ENCODE measurements at places on chromosomes 12 and 14.

- DNase-seq: no peak
Measured at GRCh38 chr12:22938323-22938722, 313.4 kb downstream of the ETNK1 start.

DNA sequence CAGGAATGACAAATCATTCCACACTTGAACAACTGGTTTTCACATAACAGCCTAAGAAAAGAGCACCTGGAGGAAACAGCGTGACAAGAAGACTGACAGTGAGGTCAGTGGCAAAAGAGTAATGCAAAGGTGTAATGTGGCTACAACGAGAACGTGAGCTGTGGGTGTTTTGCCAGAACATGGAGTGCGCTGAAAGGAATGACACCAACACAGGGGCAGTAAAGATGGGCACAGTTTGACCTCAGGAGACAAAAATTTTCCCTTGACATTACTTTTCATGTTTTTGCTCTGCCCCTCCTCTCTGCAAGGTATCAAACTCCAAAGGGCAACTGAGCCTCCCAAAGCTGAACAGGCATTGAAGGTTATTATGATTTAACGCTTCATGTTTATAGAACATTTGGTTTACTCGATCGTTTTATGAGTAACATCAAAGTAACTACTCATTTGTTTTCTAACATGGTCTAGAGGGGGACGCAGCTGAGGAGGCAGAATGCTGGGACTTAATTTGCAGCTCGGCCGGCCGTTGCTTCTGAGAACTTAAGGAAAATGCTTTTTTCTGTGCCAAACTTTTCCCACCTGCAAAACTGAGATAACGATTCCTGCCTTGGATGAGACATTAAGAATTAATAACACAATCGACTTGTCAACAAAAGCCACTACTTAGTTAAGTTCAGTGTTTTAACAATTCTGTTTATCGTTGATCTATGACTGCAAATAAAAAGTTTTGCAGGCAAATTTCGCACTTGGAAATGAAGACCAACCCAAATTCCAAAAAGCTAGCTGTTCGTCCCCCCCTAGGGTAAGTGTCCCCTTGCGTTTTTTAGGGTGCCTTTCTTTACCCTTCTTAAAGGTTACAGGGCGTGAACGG is 954 bp downstream of the HAUS4 start:
- no peak for DNase-seq

GRCh38 chr12:15801770-15802744 is 12.9 kb upstream of the EPS8 start:
- DNase-seq: no peak

DNA sequence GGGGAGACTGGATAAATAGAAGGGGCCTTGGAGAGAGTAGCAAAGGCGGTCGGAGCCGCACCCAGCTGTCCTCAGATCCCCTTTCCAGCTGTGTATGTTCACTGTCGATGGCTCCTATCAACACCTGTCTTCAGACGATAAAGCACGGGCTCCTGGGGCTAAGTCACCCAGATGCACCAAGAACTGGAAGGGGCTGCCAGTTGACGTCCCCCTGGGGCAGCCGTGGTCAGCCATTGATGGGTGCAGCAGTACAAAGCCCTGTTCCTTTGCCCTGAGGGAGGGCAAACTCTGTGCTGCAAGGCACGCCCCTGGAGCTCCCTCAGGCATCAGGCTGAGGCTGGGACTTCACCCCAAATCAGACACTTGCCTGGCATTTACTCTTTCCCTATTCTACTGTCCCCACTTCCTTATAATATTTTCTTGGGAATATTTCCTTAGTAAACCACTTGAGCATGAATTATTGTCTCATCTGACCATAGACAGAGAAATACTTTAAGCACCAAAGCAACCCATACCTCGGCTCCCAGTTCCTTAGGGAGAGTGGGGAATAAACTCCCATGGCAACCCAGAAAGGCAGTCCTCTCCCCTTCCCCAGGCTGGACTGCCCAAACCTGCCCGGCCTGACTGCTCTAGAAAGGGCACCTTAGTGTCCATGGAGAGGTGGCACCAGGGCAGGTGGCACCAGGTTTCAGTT is 59.6 kb upstream of the SCN8A start:
- no peak for DNase-seq

- no peak for DNase-seq
Measured at GRCh38 chr12:102745971-102746600, 171.0 kb downstream of the PAH start.

DNA sequence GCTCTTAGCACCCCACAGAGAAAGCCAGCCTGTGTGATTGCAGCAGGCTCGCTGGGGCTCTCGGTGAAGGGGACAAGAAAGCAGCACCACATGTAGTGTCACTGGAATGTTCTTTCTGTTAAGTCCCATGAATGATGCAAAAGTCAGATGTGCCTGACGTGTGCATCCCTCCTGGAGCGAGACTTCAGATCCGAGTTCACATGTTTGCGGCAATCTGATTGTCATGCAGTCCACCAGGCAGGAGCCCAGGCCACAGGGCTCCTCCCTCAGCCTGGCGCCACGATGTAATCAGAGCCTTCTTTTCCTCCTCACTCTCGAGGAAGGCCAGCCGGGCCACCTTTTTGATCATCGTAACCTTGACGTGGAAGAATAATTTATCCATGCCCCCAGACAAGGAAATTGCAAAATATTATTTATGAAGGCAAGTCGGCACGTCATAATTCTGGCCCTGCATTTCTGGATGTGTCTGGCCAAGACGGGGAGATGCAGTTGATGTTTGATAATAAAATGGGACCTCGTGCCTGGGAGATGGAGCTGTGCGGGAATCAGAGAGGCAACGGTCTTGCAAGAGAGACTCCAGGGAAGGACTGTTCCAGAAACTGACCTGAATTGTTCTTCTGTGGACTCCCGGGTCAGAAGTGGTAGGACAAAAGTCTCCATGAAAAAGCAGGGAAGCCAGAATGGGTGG is 214.6 kb downstream of the PHETA1 start:
- DNase-seq: no peak

DNA sequence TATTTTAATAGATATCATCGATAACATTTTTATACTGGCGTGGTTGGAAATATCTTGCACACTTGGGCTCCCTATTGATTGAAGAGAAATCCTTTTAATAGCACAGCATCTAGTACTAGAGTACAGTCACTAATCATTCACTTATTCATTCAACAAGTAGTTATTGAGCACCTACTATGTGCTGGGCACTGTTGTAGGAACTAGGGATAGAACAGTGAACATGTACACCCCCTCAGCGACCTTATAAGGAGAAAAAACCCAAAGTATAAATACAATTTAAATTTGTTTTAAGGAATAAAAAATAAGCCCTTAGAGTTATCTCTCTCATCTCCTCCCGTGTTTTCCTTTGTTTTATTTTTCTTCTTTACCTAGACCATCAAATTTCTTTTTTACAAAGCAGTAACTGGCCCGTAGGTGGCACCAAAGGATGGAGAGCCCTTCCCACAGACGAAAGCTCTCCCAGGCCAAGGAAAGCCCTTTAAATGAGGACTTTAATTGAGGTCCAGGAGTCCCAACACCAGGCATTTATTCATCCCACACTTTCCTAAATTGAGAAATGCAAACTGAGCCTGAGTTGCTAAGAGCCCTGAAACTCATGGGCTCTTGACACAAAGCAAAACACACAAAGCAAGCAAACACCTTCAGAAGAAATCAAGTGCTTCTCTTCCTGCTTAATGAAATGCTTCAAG is 29.0 kb downstream of the PEBP1 start:
- DNase-seq: no peak

DNA sequence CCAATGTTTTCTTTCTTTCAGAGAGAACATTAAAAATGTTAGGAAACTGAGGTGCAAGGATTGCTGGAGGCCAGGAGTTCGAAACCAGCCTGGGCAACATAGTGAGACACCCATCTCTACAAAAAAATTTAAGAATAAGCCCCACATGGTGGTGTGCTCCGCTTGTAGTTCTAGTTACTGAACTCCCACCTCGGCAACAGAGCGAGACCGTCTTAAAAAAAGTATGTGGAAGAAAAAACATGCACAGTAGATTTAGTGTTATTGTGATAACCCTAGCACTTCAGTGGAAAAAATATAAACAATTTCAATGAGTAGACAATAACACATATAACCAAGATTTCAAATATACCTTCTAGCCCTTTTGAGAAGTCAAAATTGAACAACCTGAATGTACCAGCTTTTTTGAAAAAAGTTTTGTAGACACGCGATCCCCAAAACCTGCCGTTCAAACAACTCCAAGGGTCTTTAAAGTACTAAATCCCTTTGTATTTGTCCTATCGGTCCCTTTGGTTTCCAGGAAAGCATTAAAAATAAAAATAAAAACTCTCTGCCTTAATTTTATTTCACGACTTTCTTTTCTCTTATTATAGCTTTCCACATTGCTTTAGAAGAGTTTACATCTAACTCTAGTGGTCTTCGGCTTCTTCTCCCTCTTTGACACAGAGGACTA is 1.0 kb upstream of the ANO6 start:
- no peak for DNase-seq

DNA sequence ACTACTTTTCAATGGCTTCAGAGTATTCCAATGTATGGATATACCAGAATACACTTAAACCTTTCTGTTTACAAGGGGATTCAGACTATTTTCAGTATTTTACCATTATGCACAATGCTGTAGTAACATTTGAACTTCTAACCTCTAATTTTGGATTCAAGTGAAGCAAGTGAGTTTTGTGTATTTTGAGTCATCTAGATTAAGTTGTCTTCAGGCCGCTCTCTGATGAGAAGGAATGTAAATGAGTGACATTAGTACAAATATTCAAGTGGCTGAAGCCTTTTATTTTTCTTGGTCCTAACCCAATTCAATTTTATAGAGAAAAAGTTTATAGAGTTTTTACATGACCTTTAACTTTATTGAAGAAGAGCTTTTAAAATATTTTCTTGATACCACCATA is 125.6 kb downstream of the PDE3A start:
- DNase-seq: no peak

GRCh38 chr12:26963413-26963812 is 25.1 kb downstream of the FGFR1OP2 start:
- no peak for DNase-seq

- DNase-seq: no peak
Measured at GRCh38 chr12:53233671-53234121, 1.7 kb upstream of the RARG start.

DNA sequence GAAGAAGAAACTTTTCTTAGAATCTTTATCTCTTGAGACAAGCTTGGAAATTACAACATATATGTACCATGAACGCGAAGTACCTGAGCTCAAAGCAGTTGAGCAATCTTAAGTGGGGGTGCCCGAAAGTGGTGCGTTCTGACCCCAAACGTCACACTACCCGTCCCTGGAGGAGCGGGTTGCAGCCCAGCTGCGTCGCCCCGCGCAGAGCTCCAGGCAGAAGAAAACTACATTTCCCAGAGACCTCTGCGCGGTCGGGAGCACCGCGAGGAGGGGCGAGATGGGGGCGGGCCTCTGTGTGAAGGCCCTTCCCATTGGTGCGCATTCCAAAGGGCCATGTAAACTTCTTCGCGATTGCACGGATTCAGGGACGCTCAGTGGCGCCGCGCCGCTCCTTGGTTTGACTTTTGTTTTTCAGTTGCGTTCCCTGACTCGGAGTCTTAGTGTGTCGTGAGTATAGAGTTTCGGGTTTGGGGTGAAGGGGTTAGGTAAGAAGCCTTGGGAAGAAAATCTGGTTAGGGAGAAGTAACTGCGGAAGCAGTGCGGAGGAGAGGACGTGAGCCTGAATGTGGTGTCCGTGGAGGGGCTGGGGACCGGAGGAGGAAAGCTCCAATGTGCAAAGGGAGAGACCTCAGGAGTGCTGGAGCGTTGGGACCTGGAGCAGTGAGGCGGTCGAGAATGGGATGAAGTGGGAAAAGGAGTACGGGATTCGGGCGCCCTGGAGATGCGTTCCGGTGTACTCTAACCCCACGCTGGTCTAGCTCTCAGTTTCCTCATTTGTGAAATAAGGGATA is at the start of gene CCDC77:
TSS of gene CCDC77 (plus strand) at position 410 of the 794 bp plus-strand sequence. CDS start 7,740 bp downstream, outside the sequence.
- peak; percentile 67 for DNase-seq

- no peak for DNase-seq
Measured at GRCh38 chr14:99619835-99620834, 16.1 kb upstream of the CCDC85C start.

GRCh38 chr12:78671295-78671694 is 193.3 kb upstream of the SYT1 start:
- peak; percentile 0 for DNase-seq

DNA sequence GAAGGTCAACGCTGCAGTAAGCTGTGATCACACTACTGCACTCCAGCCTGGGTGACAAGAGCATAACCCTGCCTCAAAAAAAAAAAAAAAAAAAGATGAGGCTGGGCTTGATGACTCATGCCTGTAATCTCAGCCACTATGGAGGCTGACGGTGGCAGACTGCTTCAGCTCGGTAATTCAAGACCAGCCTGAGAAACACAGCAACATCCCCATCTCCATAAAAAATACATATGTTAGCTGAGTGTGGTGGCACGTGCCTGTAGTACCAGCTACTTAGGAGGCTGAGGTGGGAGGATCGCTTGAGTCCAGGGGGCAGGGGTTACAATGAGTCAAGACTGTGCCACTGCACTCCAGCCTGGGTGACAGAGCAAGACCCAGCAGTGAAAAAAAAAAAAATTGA is 50.4 kb downstream of the GXYLT1 start:
- DNase-seq: no peak

All from AG09319 (cell line).